ENCODE measurements at places on chromosomes 16 and 17.

GRCh38 chr17:8324923-8325322, 14.7 kb upstream of the ODF4 start:
- no peak for DNase-seq

DNA sequence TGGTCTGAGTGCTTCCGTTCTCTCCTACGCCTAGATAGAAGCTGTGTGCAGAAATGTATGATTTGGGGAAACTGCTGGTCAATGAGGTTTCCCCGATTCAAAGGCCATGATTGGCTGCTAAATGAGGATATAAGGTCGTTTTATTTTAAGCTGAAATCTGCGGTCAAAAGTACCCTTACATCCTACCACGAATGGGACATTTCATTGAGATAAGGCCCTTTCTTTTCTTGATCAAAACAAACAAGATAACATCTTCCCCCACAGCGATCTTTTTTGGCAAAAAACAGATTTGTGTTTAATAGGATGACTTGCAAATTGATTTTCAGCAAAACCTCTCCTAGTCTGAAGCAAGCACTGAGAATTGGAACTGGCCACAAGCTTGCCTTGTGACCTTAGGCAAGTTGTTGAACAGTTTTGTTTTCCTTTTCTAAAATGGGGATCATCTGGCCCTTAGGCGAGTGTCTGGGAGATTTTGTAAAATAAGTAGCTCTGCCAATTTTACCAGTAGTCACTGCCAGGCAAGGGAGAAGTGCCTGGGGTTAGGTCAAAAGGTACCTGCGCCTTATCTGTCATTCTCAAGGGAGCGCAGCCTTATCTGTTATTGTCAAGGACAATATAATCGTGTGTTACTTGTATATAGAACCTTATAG, 635 bp downstream of the SCPEP1 start:
- DNase-seq, result peak; percentile 7

DNA sequence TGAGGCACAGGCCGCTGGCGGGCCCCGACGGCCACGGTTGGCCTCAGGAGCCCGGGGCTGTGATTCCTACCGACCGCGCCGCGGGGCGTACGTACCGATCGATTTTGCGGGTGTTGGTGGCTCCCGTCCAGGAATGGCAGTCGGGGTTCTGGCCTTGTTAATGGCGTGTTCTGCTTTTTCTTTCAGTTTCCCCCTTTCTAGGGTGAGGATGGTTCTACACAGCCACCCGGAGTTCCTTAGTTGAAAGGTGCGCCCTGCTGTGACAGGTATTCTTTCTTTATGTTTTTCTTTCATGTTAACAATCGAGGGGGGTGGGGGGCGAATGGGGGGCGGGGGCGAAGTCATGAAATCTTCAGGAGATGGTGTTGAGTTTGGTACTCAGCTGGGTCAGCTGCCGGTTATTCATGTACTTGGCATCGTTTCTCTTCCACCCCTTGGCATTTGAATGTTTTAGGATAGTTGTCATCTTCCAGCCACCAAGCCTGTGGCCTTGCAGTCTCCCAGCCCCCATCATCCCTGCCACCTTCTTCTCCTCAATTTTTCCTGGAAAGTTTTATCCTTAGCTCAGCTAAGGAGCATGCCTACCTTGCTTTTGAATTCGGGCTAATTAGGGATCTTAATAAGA, 802 bp downstream of the CYLD start:
- DNase-seq, result peak; percentile 53

DNA sequence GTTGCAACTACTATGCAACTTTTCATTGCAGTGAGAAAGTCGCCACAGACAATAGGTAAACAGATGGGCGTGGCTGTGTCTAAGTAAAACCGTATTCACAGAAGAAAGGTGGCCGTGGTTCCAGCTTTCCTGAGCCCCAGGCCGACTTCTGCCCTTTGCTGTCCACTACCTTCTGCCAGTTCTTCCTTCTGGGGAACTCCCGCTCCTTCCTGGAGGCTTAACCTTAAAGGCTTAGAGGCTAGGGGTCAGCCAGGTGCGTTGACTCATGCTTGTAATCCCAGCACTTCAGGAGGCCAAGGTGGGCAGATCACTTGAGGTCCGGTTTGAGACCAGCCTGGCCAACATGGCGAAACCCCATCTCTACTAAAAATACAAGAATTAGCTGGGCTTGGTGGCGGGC, 2.1 kb upstream of the SEPTIN12 start:
- no peak for DNase-seq

DNA sequence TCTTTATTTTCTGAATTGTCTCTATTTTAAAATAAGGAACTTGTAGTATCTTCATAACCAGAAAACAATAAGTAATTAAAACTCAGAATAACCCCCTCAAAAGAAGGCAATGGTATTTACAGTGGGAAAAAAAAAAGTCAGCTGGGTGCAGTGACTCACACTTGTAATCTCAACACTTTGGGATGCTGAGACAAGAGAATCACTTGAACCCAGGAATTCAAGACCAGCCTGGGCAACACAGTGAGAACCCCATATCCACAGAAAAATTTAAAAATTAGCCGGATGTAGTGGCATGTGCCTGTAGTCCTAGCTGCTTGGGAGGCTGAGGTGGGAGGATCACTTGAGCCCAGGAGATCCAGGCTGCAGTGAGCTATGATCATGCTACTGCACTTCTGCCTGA, 33.5 kb downstream of the ADAM11 start:
- no peak for DNase-seq
